ENCODE measurements at places on chromosomes 2 and 18. TPM values are rescaled to one million over a fixed set of nuclear protein-coding genes. Genes with fewer than 3 reads are reported as not detected.

DNA sequence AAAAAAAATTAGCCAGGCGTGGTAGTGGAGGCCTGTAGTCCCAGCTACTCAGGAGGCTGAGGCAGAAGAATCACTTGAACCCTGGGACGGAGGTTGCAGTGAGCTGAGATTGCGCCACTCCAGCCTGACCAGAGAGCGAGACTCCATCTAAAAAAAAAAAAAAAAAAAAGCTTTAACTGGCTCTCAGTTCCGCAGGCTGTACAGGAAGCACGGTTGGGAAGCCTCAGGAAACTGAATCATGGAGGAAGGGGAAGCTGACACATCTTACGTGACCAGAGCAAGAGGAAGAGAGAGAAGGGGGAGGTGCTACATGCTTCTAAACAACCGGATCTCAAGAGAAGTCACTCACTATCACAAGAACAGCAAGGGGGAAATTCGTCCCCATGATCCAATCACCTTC lies 505.6 kb upstream of the SLC8A1 start:
- DNase-seq, result no peak

GRCh38 chr2:26605195-26605998 lies 35.8 kb downstream of the CIB4 start:
- DNase-seq, result no peak

CAPN14 gene
- 0.18 TPM for total RNA-seq

DNA sequence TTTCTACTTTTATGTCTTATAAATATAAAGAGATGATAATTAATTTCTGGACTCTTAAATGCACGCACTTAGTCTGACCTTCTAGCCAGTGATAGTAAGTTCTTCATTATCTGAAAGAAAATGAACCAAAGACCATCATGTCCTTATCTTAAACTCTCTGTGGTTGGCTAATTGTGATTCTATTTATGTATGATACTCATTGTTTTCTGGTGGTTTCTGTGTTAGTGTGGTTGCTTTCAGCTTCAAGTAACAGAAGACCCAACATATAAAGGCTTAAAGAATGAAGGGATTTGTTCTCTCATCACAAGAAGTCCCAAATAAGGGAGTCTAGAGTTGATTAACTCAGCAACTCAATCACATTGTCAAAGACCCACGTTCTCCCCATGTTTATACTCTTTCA lies 225.2 kb upstream of the TANK start:
- DNase-seq, result no peak

DNA sequence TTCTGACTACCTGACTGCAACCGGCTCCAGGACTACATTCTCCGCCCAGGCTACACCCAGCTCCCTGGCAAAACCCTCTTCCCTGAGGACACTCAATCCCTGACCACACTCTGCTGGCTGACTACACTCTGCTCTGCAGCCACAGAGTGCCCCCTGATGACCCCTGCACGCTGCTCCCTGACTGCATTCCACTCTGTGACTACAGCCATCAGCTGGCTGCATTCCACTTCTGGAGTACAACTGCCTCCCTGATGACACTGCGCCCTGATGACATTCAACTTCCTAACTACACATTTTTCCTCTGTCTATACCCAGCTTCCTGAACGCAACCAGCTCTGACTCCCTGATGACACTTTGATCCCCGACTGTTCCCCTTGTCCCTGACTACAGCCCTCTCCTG lies 71.3 kb upstream of the NRXN1 start:
- DNase-seq, result no peak

- no peak for DNase-seq
These were observed 141.2 kb downstream of the TRIB2 start for GRCh38 chr2:12857891-12858290.

WDSUB1 gene
- 4.4 TPM for total RNA-seq

- DNase-seq, result no peak
These were observed 211.8 kb upstream of the DSEL start for GRCh38 chr18:67728364-67728763.

TCF23 gene
- not detected for total RNA-seq

CPO gene
- not detected for total RNA-seq

- no peak for DNase-seq
These were observed 288.5 kb downstream of the PDE11A start for GRCh38 chr2:177783835-177784744.

LIPT1 gene
- 11.0 TPM for total RNA-seq

Measured in T-helper 17 cell (primary cell).